Esophagus squamous epithelium (tissue), 5 donors: ENCODE measurements at places on chromosomes 5 and 9.

DNA sequence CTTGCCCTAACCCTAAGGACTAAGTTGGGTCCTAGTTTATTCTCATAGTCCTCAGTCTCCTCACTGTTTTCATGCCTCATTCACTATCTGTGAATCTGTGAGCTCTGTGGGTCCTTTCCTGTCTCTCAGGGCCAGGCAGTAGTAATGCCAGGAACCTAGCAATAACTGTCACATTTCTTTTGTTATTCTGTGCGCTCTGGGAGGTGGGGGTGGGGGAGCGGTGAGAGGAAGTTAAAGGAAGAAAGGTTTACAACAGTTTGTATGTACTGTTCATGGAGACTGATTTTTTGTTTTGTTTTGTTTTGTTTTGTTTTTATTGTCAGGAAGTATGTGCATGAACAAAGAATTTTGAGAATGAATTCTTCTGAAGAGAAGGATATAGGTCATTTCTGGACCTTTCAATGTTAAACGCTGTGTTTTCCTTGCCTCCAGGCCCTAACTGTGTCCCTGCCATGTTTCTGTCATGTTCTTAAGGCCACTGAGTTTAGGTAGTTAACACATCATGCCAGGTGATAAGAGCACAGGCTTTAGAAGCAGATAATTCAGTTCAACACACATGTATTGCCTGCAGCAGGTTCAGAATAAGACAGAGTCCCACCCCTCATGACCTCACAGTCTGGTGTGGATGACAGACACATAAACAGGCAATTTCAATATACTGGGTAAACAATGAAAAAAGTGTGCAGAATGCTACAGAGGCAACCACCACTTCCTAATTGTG lies 13.3 kb upstream of the FEM1C start:
- no peak for DNase-seq

- no peak for DNase-seq
Observed at GRCh38 chr5:32123058-32123805, 50.9 kb downstream of the GOLPH3 start.

GRCh38 chr9:113998525-113999255 lies 79.4 kb downstream of the AMBP start:
- no peak for DNase-seq

DNA sequence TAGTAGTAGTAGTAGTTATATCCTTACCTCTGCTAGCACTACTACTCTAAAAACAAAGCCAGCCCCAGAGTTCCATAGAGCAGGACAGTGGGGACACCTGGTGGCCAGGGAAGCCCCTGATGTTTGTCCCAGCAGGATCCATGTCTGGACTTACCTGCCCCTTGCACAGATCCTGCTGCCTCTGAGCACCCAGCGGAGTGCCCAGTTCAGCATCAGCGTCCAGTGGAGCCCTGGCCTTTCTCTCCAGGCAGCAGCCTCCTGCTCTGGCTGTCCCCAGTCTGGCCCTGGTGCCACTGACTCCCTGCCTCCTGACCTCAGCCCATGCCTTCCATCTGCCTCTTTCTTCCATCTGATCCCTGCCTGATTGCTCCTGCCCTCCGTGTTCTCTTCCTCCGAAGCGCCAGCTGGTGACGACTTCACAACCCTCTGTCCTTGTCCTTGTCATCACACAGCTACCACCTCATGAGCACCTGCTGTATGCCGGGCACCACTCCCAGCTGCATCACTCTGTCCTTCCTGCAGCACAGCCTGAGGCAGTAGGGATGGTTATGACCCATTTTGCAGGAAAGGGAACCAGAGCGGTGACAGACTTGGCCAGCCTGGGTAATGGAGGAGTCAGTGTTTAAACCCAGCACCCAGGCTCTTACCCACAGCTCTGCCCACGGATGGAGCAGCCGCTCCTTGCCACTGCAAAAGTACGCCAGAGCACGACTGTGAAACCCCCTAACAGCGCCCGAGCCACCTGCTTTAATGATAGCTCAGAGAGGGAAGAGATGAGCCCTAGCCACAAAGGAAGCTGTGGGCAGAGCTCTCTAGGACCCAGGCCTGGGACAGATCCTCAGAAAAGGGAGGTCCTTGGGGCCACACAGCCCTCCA lies 11.5 kb downstream of the SARDH start:
- no peak for DNase-seq

DNA sequence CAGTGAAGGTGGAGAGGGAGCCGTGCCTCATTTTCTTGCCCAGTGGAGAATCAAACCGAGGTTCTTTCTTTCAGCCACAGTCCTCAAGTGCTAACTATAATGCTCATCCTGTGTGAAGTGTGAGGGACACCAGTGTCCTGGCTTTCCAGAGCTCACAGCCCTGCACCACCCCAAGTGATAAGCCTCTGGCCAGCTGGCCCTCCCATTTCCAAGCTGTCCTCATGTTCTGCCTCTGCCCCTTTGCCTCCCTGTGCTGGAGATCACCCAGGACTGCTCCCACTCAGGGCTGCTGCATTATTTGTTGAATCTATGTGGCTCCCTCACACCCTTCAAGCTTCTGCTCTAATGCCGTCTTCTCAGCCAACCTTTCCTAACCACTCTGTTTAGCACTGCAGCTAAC lies 224.5 kb upstream of the TUT7 start:
- DNase-seq: no peak

- no peak for DNase-seq
Observed at GRCh38 chr5:143409926-143410325, 6.4 kb upstream of the NR3C1 start.

GRCh38 chr5:30991462-30991861 lies 202.0 kb upstream of the CDH6 start:
- no peak for DNase-seq
